ENCODE measurements at places on chromosomes 6 and 20.

DNA sequence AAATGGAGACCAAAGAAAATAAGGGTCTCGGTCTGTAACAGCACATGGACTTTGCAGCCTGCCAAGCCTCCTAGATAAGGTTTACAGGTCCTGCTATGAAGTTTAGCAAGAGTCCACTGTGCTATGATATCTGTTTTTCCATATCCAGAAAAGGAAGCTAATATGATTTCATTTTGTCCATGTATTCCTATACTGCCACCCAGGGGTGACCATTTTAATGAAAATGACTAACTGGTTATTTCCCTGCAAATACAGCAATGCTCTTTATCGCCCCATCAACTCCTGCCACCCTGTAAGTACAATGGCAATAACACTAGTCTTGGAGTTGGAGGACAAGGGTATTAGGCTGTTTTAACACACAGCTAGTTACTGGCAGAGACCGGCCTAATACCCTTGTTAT, 115.2 kb upstream of the GLP1R start:
- DNase-seq, result no peak

DNA sequence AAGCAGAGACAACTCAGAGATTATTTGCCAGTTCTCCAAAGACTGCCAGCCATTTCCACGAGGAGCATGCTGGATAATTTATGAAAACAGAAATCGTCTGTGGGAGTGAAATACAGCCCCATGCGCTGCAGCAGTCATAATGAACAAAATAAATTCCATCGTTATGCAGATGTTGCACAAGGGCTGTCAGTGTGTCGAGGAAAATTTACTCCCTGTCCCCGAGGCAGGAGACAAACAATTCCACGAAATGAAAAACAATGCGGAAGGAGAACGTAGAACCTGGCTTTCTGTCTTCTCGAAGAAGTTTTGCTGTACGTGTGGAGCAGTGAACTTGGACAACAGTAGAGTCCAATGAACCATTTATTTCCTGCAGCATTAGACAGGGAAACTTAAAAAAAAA, 399.4 kb downstream of the CD83 start:
- DNase-seq, result no peak

- DNase-seq, result no peak
Measured at GRCh38 chr6:157615420-157615769, 207.7 kb upstream of the SNX9 start.

GRCh38 chr20:4038676-4039370, 23.5 kb upstream of the RNF24 start:
- no peak for DNase-seq

- no peak for DNase-seq
Measured at GRCh38 chr6:120938876-120939472, 395.3 kb downstream of the TBC1D32 start.

GRCh38 chr6:130694606-130695005, 132.6 kb upstream of the SMLR1 start:
- DNase-seq, result no peak

- DNase-seq, result no peak
Measured at GRCh38 chr6:153588330-153588729, 450.7 kb upstream of the OPRM1 start.

- DNase-seq, result no peak
Measured at GRCh38 chr6:113649880-113650609, 207.1 kb upstream of the MARCKS start.

- no peak for DNase-seq
Measured at GRCh38 chr6:150835620-150836019, 29.9 kb upstream of the MTHFD1L start.

DNA sequence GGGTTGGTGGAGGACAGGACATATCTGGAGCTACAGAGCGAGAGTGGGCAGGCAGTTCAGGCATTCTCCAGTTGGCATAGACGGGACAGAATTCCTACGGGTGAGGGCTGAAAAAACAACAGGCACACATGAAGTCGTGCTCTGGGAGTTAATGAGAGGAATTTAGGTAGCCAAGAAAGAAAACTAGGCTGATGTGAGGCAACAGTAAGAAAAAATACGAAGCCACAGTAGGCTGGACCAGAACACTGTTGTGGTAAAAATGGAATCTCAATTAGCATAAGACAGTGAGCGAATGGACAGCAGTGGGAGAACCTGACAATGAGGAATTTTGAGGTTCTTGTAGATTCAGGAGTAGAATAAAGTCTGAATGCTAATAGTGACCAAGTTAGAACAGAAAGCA, 488.1 kb upstream of the AGPAT4 start:
- no peak for DNase-seq

GRCh38 chr6:27678469-27678868, 205.6 kb upstream of the ZNF184 start:
- no peak for DNase-seq

GRCh38 chr20:2301164-2301622, 5.4 kb downstream of the TGM3 start:
- DNase-seq, result no peak

DNA sequence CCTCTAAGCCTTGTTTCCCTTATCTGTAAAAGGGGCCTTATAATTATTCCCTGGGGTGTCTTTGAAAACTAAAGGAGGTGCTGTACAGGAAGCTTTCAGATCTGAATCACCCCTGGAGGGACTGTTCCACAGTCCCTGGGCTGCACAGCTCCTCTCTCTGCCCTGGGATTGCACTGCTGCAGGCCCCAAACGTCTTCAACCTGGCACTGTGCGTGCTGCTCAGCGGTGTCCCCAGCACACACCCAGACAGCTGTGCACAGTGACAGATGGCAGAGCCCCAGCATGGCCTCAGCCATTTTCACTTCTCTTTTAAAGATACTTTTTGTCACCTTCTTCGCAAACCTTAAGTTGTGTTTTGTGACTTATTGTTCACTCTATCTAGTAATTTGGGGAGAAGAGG, 50.7 kb upstream of the INSM1 start:
- DNase-seq, result no peak

GRCh38 chr20:13443690-13444089, 195.0 kb downstream of the TASP1 start:
- no peak for DNase-seq

GRCh38 chr6:111187874-111188273, 100.6 kb downstream of the SLC16A10 start:
- no peak for DNase-seq

DNA sequence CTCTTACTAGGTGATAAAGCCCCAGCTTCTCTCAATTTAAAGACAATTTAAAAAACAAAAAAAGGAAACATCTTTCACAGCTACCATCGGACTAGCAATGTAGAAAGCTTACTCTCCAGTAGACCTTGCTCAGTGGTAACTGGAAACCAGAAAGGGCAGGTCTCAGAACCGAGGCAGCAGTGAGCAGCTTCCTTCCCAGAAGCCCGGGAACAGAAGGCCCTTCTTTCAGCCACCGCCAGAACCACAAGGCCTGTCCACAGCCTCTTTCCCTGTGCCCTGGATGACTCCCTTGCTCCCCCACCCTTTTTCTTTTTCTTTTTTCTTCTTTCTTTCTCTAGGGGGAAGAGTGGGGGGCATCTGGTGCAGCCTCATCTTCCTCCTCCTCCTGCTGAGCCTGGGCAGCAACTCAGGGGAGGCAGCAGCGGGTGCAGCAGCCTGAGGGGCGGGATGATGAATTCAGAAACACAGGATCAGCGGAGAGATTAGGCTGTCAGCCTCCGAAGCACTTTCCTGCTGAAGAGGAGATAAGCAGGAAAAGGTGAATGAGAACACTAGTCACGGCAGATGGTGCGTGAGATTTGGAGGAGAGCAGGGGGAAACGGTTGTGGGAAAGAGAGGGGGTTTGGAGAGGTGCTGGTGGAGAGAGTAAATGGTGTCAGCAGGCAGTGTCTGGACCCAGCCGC, 158.5 kb downstream of the ID4 start:
- no peak for DNase-seq

- DNase-seq, result no peak
Measured at GRCh38 chr6:125444006-125444923, 142.5 kb upstream of the HDDC2 start.

DNA sequence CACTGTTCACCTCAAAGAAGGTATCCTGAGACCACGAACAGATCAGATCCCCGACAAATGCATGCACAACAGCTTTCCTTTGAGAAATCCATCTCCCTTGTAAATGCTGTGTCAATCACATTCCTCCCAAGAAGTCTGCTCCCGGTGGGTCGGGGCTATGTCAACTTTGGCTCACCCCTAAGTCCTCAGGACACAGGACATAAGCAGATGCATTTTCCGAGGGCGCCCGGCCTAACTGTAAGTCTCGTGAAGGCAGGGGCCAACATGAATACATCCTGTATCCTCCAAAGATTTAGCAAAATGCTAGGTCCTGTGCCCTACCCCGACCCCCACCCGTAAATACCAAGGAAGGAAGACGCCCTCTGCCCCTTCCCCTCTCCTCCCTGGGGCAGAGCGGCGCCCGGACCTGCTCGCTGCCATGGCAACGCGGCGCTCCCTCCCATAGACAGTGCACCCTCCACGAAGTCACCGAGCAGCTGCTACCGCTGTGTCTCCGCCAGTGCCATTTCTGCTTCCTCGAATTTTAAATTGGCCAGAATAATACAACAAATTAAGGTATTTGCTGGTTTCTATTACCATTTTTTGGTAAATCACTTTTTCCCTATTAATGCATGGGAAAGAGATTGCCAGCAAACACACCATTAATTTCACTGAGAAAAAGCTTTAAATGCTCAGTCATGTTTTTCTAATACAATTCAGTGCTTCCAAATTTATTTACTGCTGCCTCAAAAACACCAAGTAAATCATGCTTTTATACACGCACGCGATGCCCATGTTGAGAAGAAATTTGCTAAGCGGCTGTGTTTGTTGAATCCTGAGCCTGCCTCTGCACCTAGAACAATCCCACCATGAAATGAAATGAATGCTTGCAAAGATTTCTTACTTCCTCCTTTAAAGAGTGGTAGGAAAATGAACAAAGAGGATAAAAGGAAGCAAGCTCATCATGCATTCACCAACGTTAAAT, 100.6 kb downstream of the PCSK2 start:
- DNase-seq, result no peak

GRCh38 chr6:20312606-20313005, 89.1 kb upstream of the E2F3 start:
- no peak for DNase-seq

- DNase-seq, result no peak
Measured at GRCh38 chr6:25016014-25016720, 80.4 kb upstream of the RIPOR2 start.

All from activated gamma-delta T cell (primary cell).